Lung (tissue), 17 donors: ENCODE measurements at places on chromosomes 3 and 15. TPM values are rescaled to one million over a fixed set of nuclear protein-coding genes. Genes with fewer than 3 reads are reported as not detected.

DNA sequence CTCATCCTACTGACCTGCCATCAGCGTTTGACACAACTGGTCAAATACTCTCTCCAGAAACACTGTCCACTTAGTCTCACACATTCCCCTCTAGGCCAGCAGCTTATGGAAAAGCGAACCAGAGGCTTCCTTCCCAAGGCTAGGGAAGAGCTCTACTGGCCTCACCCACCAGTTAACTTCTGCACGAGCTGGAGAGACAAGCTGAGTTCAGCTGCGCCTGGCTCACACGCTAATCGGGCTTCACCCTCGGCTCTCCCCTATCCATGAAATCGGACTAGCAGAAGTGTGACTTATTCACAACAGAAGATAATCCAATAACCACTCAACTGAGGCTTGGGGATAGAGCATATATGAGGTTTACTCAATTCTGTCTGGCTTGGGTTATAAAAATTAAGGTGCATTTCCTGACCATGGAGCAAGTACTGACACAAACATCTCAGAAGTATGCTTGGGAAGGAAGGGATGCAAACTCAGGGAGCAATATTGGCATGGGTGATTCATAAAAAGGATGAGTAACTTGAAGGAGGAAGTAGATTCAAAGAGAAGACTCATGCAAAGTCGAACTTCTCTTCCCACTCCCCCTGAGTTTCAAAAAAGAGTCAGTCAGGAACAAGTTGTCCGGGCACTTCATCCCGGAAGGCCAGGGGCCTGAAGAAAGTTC is 73.1 kb downstream of the XXYLT1 start:
- DNase-seq, result no peak

DNA sequence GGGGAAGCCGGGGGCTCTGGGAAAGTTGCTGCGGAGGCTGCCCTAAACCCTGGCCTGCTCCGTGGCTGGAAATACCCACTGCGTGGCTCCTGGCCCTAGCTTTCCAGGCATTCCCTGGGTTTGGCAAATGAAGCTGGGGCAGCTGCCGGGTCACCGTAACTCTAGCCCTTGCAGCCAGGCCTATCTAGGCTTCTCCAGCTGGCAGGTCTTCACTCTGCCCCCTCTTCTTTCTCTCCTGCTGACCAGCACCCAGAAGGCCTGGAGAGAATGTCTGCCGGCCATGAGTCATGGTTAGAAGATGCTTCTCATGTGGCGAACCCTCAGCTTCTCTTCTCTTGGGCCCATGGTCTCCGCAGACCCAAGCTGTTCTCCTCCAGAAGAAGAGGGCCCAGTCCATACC is 5.6 kb upstream of the DLL4 start:
- no peak for DNase-seq

The EFCC1 gene
- 3.2 TPM for polyA plus RNA-seq

DNA sequence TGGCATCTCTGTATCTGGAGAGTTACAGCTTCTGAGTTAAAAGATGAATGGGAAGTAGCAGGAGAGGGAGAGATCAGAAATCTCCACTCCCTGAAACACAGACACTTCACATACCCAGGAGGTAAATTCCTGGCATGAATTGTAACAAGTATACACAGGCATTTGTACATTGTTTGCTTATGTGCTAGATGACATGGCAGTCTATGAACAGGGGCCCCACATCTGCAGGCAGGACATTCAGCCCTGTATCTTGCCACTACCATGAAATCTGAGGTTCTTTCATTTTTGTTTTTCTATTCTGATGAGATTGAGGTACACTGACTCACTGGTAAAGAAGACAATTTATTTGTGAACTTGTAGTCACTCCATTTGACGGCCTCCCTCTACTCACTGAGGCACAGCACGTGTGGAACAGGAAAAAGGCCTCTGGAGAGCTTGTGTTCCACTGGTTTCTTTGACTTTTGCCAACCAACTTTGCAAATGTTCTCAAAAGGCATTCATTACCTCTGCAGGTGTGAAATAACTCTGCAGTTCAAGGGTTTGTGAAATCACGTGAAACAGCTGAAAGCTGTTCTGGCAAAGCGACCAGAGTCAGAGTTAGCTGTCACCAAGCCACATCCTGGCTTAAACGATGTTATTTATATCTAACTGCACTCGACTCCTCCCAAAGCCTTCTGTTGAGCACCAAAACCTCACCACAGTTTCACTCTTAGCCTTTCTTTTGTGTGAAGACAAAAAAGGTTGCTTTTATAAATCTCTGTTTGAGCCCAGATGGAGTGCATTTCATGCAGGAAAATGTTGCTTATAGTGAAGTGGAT is 401.3 kb upstream of the CFAP20DC start:
- peak; percentile 20 for DNase-seq

The STRIT1 gene
- polyA plus RNA-seq, result not detected

The OSTN gene
- polyA plus RNA-seq, result not detected

DNA sequence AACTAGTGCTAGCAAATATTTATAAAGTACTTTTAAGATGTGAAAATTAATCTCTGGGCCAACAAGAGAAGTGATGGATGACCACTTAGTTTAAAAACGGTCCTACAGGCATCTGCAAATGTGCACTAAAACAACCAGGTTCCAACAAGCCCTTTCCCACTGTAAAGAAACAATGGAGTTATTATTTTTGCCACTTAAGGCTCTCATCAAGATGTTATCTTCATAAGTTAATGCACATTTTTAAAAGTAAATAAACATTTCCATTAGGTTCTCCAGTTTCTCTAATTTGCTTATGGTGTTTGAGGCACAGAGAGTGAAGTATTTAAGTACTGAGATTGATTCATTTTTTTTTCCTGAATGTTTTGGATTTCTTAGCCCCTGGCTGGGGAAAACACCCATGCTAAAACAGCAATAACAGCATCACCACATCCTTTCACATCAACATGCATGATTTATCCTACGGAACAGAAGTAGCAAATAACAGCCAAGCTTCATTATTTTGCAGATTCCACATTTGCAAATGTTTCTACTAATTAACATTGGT is 20.8 kb downstream of the ABI3BP start:
- no peak for DNase-seq

The WNT7A gene
- 2.0 TPM for polyA plus RNA-seq

GRCh38 chr3:3654916-3655315 is 144.3 kb upstream of the LRRN1 start:
- DNase-seq, result no peak

GRCh38 chr15:24857763-24858162 is 97.0 kb upstream of the SNRPN start:
- peak; percentile 13 for DNase-seq

The EPHB3 gene
- 4.7 TPM for polyA plus RNA-seq

GRCh38 chr3:191051037-191051436 is 148.0 kb upstream of the OSTN start:
- DNase-seq, result peak; percentile 55

DNA sequence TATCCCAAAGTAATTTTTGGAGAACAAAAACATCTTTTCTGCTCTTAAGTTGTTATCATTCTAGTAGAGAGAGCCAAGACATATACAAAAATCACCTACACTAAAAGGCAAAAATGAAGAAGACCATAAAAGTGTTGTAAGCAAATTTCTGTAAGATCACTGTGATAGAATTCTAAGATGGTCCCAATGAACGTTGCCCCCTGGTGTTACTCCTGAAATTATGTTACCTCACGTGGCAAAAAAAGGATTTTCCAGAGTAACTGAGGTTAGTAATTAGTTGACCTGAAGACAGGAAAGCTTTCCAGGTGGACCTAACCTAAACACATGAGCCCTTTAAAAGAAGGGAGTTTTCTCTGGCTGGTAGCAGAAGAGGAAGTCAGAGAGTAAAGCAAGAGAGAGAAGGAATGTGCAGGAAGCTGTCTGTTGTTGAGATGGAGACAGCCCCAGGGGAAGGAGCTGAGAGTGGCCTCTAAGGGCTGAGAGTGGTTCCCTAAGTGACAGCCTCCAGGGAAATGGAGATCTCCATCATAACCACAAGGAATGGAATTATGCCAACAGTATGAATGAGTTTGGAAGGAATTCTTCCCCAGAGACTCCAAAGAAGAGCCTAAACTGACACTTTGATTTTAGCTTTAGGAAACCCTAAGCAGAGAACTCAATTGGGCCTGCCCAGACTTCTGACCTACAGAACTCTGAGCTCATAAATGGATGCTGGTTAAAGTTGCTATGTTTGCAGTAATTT is 205.9 kb downstream of the CD47 start:
- no peak for DNase-seq

GRCh38 chr15:65056868-65057548 is 10.8 kb downstream of the RASL12 start:
- no peak for DNase-seq

GRCh38 chr3:171283183-171283847 is 176.9 kb downstream of the TNIK start:
- no peak for DNase-seq

The SLC35A5 gene
- polyA plus RNA-seq, result 16.9 TPM

DNA sequence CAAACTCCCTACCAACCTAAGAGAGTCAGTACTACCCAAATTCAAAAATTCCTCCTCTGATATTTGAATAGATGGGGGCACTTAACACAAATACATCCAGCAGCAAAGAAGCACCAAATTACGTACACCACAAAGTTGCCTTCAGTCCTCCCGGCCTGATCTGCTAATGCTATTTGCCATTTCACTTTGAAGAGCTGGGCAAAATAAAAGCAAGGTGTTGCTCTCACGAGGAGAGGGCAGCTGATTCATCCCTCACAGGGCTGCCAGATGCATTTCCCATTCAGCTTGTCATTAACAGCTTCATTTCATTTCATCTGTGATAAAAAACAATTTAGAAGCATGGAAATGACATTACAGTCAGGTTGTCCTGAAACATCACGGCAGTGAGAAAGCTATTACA is 283.4 kb upstream of the VEPH1 start:
- DNase-seq, result no peak

GRCh38 chr3:10779293-10779805 is 36.7 kb upstream of the SLC6A11 start:
- DNase-seq, result no peak

The RASL12 gene
- 14.8 TPM for polyA plus RNA-seq

The LCTL gene
- not detected for polyA plus RNA-seq

DNA sequence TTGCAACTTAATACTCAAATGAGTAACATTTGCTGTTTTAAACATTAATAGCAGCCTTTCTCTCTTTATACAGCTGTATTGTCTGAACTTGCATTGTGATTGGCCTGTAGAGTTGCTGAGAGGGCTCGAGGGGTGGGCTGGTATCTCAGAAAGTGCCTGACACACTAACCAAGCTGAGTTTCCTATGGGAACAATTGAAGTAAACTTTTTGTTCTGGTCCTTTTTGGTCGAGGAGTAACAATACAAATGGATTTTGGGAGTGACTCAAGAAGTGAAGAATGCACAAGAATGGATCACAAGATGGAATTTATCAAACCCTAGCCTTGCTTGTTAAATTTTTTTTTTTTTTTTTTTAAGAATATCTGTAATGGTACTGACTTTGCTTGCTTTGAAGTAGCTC is 40.3 kb downstream of the CTNNB1 start:
- no peak for DNase-seq

GRCh38 chr3:18830087-18830486 is 318.2 kb upstream of the KCNH8 start:
- DNase-seq, result no peak

DNA sequence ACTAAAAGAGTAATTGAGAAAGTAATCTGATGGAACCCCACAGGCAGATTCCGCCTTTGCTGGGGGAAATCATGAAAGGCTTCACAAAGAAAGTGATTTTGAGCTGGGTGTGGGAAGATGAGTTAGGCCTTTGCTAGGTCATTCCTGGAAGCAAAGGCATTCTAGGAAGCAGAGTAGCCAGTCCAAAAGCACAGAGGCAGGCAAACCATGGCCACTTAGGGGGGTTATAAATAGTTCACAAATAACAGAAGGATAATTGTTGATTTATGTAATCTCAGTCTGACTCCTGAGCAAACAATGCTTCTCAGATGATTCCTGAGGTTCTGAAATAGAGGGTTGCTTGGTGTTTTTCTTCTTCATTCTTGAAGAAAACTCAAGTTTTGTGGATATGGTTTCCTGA is 576.3 kb downstream of the NTRK3 start:
- DNase-seq, result no peak

- no peak for DNase-seq
Observed at GRCh38 chr3:113966172-113966571, 18.4 kb downstream of the ZDHHC23 start.

The GJD2 gene
- polyA plus RNA-seq, result not detected

The TMEM212 gene
- polyA plus RNA-seq, result 4.6 TPM

DNA sequence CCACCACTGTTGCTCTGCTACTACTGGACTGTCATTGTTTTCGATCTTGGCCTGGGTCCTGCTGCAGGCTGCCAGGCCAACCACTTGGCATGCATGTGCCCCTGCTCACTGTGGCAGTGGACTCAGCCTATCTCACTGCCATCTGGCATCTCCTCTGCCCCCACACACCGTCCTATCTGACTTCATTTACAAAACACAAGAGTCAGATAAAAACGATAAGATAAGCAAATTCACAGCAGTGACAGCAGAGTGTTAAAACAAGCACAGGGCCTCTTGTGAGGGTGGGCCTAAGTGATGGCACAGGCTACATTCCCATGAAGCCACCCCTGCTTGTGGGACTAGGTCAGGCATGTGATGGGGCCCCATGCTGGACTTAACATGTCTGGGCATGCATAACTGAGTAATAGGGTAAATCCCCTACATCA is 68.1 kb downstream of the CRYGS start:
- no peak for DNase-seq
